GM12878 (cell line): ENCODE measurements at places on chromosomes 16 and 17. TPM values are rescaled to one million over a fixed set of nuclear protein-coding genes. Genes with fewer than 3 reads are reported as not detected.

Gene KRT10
- 34.8 and 36.4 TPM in 2 replicates for total RNA-seq

Gene KRTAP2-1
- total RNA-seq, result not detected in 2 replicates

Gene TBKBP1
- 0.69 and 1.5 TPM in 2 replicates for total RNA-seq

Gene RHBDL1
- total RNA-seq, result 1.0 and 1.3 TPM in 2 replicates

Gene KRT27
- total RNA-seq, result not detected in 2 replicates

Gene ARL4D
- 1.2 and 1.5 TPM in 2 replicates for total RNA-seq

Gene NPIPA7
- 1.1 and 2.4 TPM in 2 replicates for total RNA-seq

Gene METTL26
- total RNA-seq, result 94.0 and 97.0 TPM in 2 replicates

Gene PLA2G10
- not detected in 2 replicates for total RNA-seq

Gene GPR139
- not detected in 2 replicates for total RNA-seq

Gene ITGA2B
- 0.29 and 0.51 TPM in 2 replicates for total RNA-seq

Gene SOX9
- total RNA-seq, result 18.2 and 19.0 TPM in 2 replicates

GRCh38 chr17:42744283-42744805 lies 496 bp downstream of the EZH1 start:
- peaks cover 8% of the 10 kb centered on the region; the same call in 1 of the 2 replicates for H3K4me1 ChIP-seq
- peak overlapping the region; percentile 60 for H3K27ac ChIP-seq
- peak; percentile 16 for DNase-seq
- no peaks in the 10 kb centered on the region for H3K27me3 ChIP-seq

DNA sequence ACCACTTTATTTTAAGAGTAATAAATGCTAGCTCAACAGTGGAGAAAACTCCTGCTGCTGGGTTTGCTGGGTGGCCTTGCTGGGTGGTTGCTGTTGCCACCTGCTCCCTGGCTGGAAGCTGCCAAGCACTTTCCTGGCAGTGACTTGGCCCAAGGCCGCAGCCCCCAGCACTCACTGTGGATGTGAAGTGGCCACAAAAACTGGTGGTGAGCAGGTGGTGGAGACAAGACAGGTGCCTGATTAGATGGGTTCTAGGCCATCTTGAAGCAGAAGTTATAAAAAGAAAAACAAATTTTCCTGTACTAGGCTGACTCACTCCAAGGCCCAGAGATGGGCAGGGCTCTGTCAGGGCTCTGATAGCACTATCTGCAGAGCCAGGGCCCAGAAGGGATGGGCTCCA lies 224.7 kb upstream of the NLRP1 start:
- no peak overlapping the region for H3K4me3 ChIP-seq
- no peaks in the 10 kb centered on the region for H3K36me3 ChIP-seq
- no peaks in the 10 kb centered on the region for H3K27me3 ChIP-seq
- no peak overlapping the region for H3K27ac ChIP-seq
- no peaks in the 10 kb centered on the region for H3K4me1 ChIP-seq

DNA sequence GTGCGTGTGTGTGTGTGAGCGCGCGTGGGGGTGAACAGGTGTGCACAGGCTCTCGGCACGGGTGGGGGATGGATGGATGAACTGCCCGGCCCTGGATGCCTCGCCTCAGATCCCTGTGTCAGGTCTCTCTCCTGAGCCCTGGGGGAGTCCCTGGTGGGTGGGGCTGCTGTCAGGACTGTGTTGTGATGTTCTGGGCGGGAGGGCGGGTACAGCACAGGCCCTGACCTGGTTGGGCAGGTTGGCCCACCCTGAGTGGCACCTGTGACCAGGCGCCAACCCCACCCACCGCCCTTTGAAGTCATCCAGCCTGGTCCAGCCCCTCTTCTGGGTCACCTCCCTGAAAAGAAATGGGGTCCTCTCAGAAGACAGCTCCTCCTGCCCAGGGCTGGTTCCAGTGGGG lies 41.6 kb upstream of the TAC4 start:
- H3K4me3 ChIP-seq, result no peak overlapping the region
- H3K36me3 ChIP-seq, result no peaks in the 10 kb centered on the region
- H3K4me1 ChIP-seq, result no peaks in the 10 kb centered on the region

- no peak overlapping the region for H3K27ac ChIP-seq
- no peaks in the 10 kb centered on the region for H3K36me3 ChIP-seq
- H3K27me3 ChIP-seq, result no peaks in the 10 kb centered on the region
- H3K4me1 ChIP-seq, result no peaks in the 10 kb centered on the region
- H3K4me3 ChIP-seq, result no peak overlapping the region
Observed at GRCh38 chr16:5768445-5768844, 670.9 kb upstream of the EEF2KMT start.

DNA sequence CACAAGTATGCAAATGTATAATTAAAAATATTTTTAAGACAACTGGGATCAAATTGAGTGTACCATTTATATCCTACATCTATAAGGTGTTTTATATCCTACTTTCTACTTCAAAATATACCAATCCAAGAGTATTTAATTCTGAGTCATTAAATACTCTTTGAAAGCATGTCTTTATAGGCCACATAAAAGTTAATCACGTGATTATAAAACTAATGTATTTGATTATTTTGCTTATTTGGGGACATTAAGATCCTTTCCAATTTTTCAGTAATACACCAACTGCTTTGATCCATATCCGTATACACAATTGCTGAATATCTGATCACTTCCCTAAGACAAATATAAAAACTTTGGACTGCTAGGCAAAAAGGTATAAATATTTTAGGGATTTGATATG lies 26.6 kb upstream of the MAF start:
- no peaks in the 10 kb centered on the region for H3K4me1 ChIP-seq
- no peaks in the 10 kb centered on the region for H3K27me3 ChIP-seq
- no peaks in the 10 kb centered on the region for H3K36me3 ChIP-seq
- DNase-seq, result no peak
- no peak overlapping the region for H3K4me3 ChIP-seq
- no peak overlapping the region for H3K27ac ChIP-seq

DNA sequence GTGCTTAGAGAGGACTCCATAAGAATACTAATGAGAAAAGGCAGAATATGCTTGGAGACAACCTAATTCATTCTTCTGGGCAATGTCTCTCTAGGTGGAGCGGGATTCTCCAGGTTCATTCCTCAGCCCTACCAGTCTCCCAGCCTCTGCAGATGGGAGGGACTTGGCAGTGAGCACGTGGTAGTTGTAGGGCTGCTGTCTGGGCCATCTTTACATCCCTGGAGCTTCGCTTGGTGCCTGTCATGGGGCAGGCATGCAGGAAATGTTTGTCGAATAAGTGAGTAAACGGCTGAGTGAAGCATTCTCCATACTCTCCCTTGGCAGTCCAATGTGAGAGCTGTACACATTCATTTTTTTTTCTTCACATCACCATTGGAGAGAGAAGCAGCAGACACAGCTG lies 387.5 kb downstream of the UTP18 start:
- H3K27ac ChIP-seq, result no peak overlapping the region
- H3K36me3 ChIP-seq, result no peaks in the 10 kb centered on the region
- H3K4me3 ChIP-seq, result no peak overlapping the region

DNA sequence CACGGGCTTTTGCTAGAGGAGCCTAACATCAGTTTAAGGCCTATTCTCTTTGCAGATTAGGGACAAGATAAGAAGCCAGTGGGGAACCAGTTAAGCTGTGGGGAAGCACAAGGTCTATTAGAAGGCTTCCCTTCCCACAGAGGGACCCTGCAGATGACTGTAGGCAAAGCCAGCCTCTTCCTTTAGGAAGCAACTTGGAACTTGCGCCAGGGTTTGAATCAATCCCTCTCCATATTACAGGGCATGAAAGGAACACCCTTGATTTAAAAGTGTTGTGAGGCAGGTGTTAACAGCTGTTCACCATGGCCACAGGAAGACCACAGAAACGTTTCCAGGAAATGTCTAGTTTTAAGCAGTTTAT lies 77.3 kb downstream of the RPTOR start:
- no peak for DNase-seq
- H3K36me3 ChIP-seq, result peaks cover 3% of the 10 kb centered on the region
- no peak overlapping the region for H3K27ac ChIP-seq
- H3K4me3 ChIP-seq, result no peak overlapping the region
- H3K27me3 ChIP-seq, result no peaks in the 10 kb centered on the region
- H3K4me1 ChIP-seq, result no peaks in the 10 kb centered on the region; the same call in 1 of the 2 replicates

- H3K27me3 ChIP-seq, result no peaks in the 10 kb centered on the region
- H3K27ac ChIP-seq, result no peak overlapping the region
- H3K4me3 ChIP-seq, result no peak overlapping the region
- H3K36me3 ChIP-seq, result no peaks in the 10 kb centered on the region
- peaks cover 19% of the 10 kb centered on the region for H3K4me1 ChIP-seq
Observed at GRCh38 chr17:3988297-3989040, 24.2 kb upstream of the ATP2A3 start.

- no peaks in the 10 kb centered on the region for H3K4me1 ChIP-seq
- H3K27me3 ChIP-seq, result no peaks in the 10 kb centered on the region
- H3K4me3 ChIP-seq, result no peak overlapping the region
- DNase-seq, result no peak
- no peak overlapping the region for H3K27ac ChIP-seq
- H3K36me3 ChIP-seq, result no peaks in the 10 kb centered on the region
Observed at GRCh38 chr17:12178644-12179330, 158.1 kb downstream of the MAP2K4 start.

GRCh38 chr17:33661975-33662374 lies 368.9 kb upstream of the ASIC2 start:
- H3K4me1 ChIP-seq, result no peaks in the 10 kb centered on the region
- H3K4me3 ChIP-seq, result no peak overlapping the region
- no peak overlapping the region for H3K27ac ChIP-seq
- no peak for DNase-seq

DNA sequence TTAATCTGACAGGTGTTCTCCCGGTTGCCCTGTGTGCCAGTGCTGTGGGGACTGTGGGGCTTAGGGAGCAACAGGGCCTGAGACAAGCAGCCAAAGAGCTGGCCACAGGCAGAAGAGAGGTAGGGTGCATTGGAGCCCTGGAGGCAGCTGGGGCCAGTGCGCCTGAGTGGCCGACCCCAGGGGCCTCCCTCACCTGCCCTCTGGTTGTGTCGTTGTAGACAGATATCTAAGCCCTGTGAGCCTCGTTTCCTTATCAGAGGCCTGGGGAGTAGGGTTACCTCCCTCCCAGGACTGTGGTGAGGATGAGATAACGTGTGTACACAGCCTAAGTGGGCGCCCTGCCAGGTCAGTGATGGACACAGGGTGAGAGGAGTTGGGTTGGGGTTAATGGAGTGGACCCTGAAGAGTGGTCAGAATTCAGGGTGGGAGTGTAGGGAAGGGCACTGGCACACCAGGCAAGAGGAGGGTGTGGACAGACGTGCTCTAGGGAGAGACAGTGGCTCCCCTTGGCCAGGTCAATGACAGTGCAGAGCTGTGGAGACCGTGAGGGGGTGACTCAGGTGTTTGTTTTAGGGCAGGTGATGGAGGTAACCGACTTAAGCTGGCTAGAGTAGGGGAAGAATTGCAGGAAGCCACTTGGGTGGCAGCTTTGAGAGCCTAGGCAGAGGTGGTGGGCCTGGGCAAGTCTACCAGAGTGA lies 3.4 kb downstream of the NARF start:
- H3K36me3 ChIP-seq, result peaks cover 50% of the 10 kb centered on the region
- no peak for DNase-seq
- H3K27ac ChIP-seq, result no peak overlapping the region
- peaks cover 6% of the 10 kb centered on the region for H3K4me1 ChIP-seq

DNA sequence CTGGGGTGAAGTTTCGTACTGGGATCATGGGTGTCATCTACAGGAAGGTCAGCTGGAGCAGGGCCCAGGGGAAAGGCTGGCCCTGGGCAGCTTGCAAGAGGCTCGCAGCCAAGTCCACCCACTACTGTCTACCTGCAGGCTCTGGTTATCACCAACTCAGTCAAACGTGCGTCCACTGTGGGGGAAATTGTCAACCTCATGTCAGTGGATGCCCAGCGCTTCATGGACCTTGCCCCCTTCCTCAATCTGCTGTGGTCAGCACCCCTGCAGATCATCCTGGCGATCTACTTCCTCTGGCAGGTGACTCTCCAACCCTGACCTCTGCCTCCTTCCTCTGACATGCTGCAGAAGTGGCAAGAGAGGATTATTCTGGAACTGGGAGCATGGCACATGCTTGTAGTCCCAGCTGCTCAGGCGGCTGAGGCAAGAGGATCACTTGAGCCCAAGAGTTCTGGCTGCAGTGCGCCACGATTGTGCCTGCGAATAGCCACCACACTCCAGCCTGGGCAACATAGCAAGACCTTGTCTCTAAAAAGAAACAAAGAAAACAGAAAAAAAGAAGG lies 29.2 kb downstream of the ABCC3 start:
- H3K36me3 ChIP-seq, result no peaks in the 10 kb centered on the region
- H3K27me3 ChIP-seq, result no peaks in the 10 kb centered on the region
- no peak for DNase-seq
- H3K27ac ChIP-seq, result no peak overlapping the region
- H3K4me1 ChIP-seq, result no peaks in the 10 kb centered on the region

GRCh38 chr16:61681124-61681523 lies 355.1 kb downstream of the CDH8 start:
- H3K4me3 ChIP-seq, result no peak overlapping the region
- H3K27me3 ChIP-seq, result no peaks in the 10 kb centered on the region
- DNase-seq, result no peak
- H3K27ac ChIP-seq, result no peak overlapping the region

- H3K4me3 ChIP-seq, result no peak overlapping the region
- no peak overlapping the region for H3K27ac ChIP-seq
- no peaks in the 10 kb centered on the region for H3K36me3 ChIP-seq
- no peaks in the 10 kb centered on the region for H3K27me3 ChIP-seq
- DNase-seq, result no peak
- H3K4me1 ChIP-seq, result no peaks in the 10 kb centered on the region
Observed at GRCh38 chr16:80604600-80605355, 64.0 kb downstream of the DYNLRB2 start.

GRCh38 chr16:88697831-88698615 lies 8.2 kb downstream of the RNF166 start:
- H3K27ac ChIP-seq, result no peak overlapping the region
- no peaks in the 10 kb centered on the region for H3K36me3 ChIP-seq
- H3K4me1 ChIP-seq, result peaks cover 33% of the 10 kb centered on the region
- DNase-seq, result no peak

DNA sequence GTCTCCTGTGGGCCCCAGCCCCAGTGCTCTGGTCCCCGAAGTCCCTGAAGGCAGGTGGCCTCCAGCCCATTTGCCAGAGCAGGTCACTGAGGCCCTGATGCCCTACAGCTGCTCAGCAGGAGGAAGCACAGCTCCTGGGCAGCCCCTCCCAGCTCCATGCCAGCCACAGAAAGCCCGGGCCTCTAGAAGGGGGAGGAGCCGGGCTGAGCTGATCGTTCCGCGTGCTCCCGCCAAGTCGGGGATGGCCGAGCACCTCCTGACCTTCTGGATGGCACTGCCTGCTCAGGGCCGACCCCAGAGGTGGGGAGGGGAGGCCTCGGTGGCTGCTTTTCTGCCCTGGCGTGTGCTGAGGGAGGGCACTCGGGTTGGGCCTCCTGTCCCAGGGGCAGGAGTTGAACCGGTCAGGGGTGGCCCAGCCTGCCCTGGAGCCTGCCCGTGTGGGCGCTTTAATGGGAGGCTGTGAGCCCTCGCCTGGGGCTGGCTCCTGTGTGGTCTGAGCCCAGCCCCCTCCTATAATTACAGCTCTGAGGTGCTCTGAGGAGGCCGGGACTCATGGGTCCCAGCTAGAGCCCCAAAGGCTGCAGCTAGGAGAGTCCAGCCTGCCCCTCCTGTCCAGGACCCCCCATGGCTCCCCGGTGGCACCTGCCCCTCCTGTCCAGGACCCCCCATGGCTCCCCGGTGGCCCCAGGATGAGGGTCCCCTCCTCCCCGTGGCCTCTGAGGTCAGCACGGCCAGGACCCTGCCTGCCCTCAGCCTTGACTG lies 29.7 kb downstream of the ZFPM1 start:
- H3K4me1 ChIP-seq, result peaks cover 9% of the 10 kb centered on the region
- H3K4me3 ChIP-seq, result no peak overlapping the region
- DNase-seq, result no peak
- no peak overlapping the region for H3K27ac ChIP-seq
- no peaks in the 10 kb centered on the region; the same call in 1 of the 2 replicates for H3K36me3 ChIP-seq
